HT-29 (cell line): ENCODE measurements at places on chromosomes 12 and 14. TPM values are rescaled to one million over a fixed set of nuclear protein-coding genes. Genes with fewer than 3 reads are reported as not detected.
A peak's percentile ranks its signal among the peaks of the same experiment; 100 is the strongest.

- DNase-seq: no peak
Observed at GRCh38 chr12:46134852-46135251, 134.0 kb downstream of the SLC38A1 start.

- DNase-seq: no peak
Observed at GRCh38 chr12:69906411-69907216, 81.6 kb downstream of the MYRFL start.

GRCh38 chr14:85466678-85467077, 63.3 kb upstream of the FLRT2 start:
- DNase-seq: no peak

DNA sequence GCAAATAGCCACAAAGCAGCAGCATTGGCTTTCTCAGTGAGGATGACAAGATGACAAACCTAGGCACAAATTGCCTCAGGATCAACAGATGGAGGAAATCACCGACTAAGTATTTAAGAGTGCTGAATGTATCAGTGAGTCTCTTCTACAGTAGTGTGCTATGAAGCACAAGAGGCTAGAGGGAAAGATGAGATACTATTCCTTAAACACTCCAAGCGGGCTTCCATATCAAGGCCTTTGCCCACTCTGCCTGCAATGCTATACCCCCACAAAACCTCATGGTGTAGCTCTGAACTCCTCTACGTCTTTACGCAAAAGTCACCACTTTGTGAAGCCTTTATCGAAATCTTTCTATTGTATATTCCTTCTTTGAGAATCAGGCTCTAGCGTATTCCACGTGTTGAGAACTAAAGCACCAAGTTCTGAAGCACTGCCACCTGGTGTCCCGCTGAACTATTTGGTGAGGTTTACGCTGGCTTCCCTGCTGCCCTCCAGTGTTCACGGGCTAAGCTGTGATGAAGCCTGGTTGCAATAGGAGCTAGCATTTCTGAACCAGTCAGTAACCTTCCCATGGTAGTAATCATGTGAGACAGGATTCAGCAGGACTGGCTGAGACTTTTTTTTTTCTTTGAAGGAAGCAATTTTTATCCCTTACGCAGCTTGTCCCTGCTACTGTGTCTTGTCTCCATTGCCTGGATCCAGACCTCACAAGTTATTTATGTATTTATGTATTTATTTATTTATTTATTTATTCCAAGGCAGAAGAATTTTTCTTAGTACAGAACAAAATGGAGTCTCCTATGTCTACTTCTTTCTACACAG, 426.5 kb upstream of the OR4E1 start:
- DNase-seq: peak; percentile 67

GRCh38 chr14:104977681-104978653, at the start of gene AHNAK2:
Gene AHNAK2 (minus strand): TSS chr14:104978374. CDS start chr14:104978237, 137 bp downstream.
- peak; percentile 58 for DNase-seq

DNA sequence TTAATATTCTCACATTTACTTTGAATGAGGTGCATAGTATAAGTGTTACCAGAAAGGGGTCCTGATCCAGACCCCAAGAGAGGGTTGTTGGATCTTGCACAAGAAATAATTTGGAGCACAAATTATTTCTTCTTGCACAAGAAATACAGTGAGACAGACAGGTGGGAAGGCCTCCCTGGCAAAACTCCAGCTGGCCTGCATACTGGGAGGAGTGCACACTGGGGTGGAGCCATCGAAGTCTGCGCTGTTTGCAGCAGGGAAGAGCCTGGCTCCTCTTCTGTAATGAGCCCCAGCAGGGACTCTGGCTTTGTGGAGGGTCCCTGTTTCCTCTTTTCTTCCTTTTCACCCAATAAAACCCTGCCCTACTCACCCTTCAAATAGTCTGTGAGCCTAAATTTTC, 141.6 kb downstream of the GLT1D1 start:
- peak; percentile 16 for DNase-seq

- no peak for DNase-seq
Observed at GRCh38 chr12:129372876-129373275, 519.6 kb downstream of the GLT1D1 start.

- no peak for DNase-seq
Observed at GRCh38 chr12:77685901-77686300, 144.8 kb upstream of the NAV3 start.

- DNase-seq: no peak
Observed at GRCh38 chr12:62258941-62259630, 1.1 kb upstream of the USP15 start.

- DNase-seq: no peak
Observed at GRCh38 chr12:20631711-20632110, 63.4 kb upstream of the SLCO1C1 start.

DNA sequence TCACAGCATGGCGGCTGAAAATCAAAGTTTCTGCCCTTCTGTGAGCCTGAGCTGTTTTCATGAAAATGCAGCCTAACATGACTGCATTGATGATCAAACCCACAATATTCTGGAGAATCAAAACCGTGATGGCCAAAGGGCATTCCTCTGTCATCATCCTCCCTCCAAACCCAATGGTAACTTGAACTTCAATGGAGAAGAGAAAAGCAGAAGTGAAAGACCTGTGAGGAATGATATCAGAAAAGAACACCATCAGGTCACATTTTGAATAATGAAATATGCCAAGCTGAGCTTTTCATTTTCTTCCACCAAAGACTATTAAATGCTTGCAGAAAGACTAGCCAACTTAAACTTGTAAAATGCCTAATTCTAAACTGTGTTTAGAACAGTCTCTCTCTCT, 8.1 kb downstream of the KCNJ8 start:
- no peak for DNase-seq

- DNase-seq: peak; percentile 84
Observed at GRCh38 chr14:55107766-55108554, 21.1 kb upstream of the LGALS3 start.

- peak; percentile 90 for DNase-seq
Observed at GRCh38 chr14:35331605-35332516, 39.7 kb downstream of the PSMA6 start.

GRCh38 chr14:78747813-78748212, 577.6 kb downstream of the NRXN3 start:
- DNase-seq: no peak

DNA sequence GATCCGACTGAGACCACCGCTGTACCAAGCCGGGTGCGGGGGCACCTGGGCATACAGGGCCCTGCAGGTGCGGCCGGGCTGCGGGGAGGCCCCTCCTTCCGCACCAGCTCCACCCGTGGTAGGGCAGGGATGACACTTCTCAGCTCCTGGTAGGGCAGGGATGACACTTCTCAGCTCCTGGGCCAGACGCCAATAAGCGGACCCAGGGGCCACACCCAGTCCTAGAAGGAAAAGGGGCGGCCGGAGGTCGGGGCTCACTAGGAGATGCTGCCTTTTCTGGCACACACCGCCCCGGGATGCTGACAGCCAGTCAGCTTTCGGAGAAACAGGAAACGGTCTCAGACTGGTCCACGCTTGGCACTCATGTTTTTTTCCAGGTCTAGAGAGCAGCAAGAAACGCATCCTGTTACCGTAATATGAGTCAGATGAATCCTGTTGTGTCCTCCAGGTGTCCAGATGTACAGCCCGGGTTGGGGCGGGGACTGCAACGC, 34.8 kb downstream of the NFKBIA start:
- no peak for DNase-seq

DNA sequence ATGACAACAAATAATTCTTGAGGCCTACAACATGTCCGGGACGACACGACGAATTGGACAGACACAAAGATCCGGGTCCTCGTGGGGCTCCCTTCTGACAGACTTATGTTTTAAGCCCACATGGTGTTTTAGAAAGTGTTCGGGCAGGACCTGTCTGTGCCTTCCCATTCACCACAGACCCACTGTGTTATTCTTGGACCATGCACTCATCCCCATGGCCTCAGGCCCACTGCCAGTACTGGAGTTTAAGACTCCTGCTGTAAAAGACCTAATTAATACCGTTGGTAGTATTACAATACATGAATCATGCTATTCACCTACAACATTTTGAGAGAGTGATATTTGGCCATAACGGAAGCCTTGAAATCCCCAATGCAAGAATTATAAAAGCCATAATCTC, 20.0 kb downstream of the SLC15A4 start:
- no peak for DNase-seq

GRCh38 chr12:6958609-6959057, 7.5 kb downstream of the PTPN6 start:
- no peak for DNase-seq

- no peak for DNase-seq
Observed at GRCh38 chr12:107007411-107007810, 20.5 kb upstream of the MTERF2 start.

PPP1R1A gene
- total RNA-seq: not detected in 2 replicates

LRP1-AS gene
- not detected in 2 replicates for total RNA-seq

KRT72 gene
- total RNA-seq: not detected in 2 replicates

NOS1 gene
- not detected in 2 replicates for total RNA-seq

SUPT16H gene
- total RNA-seq: 34.5 and 43.7 TPM in 2 replicates

TESPA1 gene
- total RNA-seq: not detected in 2 replicates

AICDA gene
- total RNA-seq: not detected in 2 replicates

MYO1A gene
- 0.76 and 1.8 TPM in 2 replicates for total RNA-seq
